RPMI7951 (cell line): ENCODE measurements at places on chromosomes 2 and 18. TPM values are rescaled to one million over a fixed set of nuclear protein-coding genes. Genes with fewer than 3 reads are reported as not detected.

The AQP12A gene
- total RNA-seq: not detected in 2 replicates

The SKA1 gene
- 36.4 and 37.9 TPM in 2 replicates for total RNA-seq

DNA sequence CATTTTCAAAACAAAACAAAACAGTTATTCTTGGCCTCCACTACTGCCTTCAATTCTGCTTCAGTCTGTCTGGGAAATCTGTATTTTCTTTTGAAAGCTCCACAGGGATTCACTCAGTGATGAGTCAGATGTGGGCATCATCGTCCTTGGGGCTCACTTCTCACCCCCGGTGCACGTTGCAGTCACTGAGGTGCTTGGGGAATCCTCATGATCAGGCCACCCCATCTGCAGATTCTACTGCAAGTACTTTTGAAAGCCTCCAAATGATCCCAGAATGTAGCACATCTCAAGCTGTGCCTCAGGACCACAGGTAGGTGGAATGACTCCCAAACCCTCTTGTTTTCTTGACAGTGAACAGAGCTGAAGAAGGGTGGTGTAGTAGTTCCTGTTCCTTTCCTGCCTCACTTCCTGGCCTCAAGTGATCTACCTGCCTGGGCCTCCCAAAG lies 34.3 kb downstream of the LPIN2 start:
- peak; percentile 80 for DNase-seq

The ZBTB7C gene
- total RNA-seq: 0.10 and 0.12 TPM in 2 replicates

DNA sequence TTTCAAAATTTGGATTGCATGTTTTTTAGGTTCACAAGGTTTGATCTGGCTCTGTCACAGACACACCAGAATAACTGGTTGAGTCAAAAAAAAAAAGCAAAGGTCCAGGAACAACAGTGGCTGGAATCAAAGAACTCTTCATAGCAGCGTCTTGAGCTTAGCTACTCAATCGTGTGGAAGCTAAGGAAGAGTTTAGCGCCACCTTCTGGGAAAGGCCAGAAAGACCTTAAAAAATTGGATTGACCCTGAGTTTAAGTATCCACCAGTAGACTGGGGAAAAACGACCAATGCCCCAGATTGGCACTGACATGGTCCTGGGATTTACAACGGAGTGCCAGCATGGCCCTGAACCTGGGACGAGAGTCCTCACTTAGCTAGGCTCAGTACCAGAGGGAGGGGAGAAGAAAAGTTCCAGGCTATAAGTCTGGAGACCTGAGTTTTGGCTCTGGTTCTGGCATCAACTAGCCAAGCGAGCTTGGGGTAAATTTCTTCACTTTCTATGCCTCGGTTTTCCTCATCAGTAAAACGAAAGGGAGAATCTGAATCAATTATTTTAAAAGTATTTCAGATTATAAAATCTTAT lies 71.1 kb upstream of the TFCP2L1 start:
- peak; percentile 56 for DNase-seq

The PSMA8 gene
- not detected in 2 replicates for total RNA-seq

- DNase-seq: no peak
Measured at GRCh38 chr2:68088940-68089339, 26.1 kb upstream of the C1D start.

- peak; percentile 54 for DNase-seq
Measured at GRCh38 chr2:23940718-23941620, 706 bp downstream of the UBXN2A start.

DNA sequence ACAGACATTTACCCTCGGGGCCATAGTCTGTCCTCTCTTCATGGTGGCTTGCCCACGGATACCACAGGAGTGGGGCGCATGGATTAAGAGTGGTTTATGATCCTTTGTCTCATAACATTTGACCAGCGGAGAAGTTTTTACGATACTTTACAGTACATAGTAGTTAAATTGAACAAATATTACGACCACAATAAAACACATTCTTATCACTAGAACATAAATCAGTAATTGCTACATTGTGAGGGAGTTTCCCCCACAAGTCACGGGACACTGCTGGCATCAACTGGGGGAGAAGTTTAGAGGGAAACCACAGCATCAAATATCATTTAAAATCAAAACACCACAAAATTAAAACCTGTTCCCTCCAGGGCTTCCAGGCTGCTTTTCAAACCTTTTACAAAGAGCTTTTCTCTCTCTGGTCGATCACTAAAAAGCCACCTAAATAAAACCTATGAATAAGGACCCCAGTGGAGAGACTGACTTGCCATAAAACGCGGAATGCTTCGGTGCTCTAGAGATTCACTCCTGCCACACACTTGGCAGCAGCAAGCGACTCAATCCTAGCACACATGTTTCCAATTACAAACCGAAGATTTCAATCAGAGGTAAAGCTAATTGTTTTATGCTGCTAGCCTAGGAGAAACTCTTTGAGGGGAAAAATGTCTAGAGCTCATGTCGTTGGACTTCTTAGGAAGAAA lies 173.7 kb upstream of the HNRNPA3 start:
- peak; percentile 17 for DNase-seq

The ELOA2 gene
- total RNA-seq: not detected in 2 replicates

DNA sequence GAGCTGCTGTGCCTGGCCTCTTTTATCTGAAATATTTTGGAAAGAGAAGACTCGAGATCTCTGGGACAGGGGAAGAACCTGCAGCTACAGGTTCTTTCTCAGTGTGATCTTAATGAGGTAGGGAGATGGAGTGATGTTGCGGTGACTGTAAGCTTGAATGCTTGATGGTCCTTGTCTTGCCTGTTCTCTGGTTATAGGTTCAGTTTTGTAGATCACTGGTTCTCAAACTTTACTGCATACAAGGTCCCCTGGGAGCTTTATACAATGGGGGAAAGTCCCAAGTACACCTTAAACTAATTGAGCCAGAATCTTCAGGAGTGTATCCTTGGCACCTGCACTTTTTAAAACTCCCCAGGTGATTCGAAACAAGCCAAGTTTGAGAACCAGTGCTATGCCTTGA lies 136.7 kb upstream of the CXCR4 start:
- DNase-seq: no peak

- no peak for DNase-seq
Measured at GRCh38 chr2:81093031-81093430, 788.5 kb upstream of the LRRTM1 start.

The LHCGR gene
- not detected in 2 replicates for total RNA-seq
